H9 (cell line): ENCODE measurements at places on chromosomes 16 and 17. TPM values are rescaled to one million over a fixed set of nuclear protein-coding genes. Genes with fewer than 3 reads are reported as not detected.

- DNase-seq = no peak
Observed at GRCh38 chr16:56120447-56121155, 70.7 kb upstream of the GNAO1 start.

The DHRS13 gene
- total RNA-seq = 28.6 and 29.6 TPM in 2 replicates

DNA sequence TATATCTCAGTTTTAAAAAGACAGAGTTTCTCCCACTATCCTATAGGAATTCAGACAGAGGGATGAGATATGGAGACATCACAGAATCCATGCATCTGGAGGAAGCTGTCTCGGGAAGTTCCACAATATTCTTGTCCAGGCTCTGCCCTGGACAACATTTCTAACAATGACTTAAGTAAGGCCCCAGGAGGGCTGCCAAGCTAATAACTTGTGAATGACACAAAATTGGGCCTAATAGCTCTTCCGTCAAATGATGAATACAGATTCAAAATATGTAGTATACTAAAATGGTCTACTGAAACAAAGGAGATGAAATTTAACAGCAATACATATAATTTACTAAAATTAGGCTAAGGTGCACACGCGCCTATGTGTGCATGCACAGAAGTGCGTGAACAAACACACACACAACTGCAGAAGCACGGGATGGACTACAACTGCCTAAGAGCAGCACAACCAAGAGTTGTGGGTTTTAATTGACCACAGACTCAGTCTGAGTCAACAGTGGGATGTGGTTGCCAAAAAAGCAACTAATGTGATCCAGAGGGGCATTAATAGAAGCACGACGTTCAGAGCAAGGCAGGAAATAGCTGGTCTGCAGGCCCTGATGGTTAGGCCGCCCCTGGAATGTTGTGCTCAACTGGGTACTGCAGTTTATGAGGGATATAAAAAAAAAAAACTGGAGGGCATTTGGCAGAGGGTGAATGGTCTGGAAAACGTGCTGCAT is 26.3 kb upstream of the HS3ST2 start:
- no peak for DNase-seq

The UBFD1 gene
- 107 and 112 TPM in 2 replicates for total RNA-seq

DNA sequence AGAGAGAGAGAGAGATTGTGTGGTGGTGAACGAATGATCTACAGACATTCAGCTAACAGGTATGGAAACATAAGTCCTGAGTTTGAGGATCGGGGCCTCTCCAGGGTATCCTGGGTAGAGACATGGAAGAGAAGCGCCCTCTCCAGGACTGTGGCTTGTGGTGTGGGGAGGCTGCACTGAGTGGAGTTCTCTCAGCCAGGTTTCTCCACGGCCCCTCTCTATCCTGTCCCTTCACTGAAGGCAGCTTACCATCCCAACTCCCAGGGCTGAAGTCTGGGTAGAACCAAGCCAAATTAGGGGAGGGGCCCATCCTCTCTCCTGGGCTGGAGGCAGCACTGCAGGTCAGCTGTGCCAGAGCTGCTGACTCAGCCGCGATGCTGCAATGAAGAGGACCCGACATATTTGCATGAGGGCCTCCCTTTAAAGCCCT is 6.2 kb downstream of the C1QL1 start:
- peak; percentile 80 for DNase-seq

GRCh38 chr17:81328978-81329926 is 34.1 kb upstream of the SLC38A10 start:
- peak; percentile 94 for DNase-seq

GRCh38 chr17:70855401-70856054 is 686.2 kb downstream of the KCNJ2 start:
- no peak for DNase-seq

GRCh38 chr17:11559601-11560000 is 38.7 kb upstream of the DNAH9 start:
- DNase-seq = no peak

The CCL14 gene
- not detected in 2 replicates for total RNA-seq

The FOXC2 gene
- 0.07 TPM in 1 of 2 replicates, not detected in the other for total RNA-seq

- DNase-seq = no peak
Observed at GRCh38 chr17:46730679-46731078, 87.8 kb downstream of the WNT3 start.

The SIRT7 gene
- total RNA-seq = 28.7 and 29.7 TPM in 2 replicates

DNA sequence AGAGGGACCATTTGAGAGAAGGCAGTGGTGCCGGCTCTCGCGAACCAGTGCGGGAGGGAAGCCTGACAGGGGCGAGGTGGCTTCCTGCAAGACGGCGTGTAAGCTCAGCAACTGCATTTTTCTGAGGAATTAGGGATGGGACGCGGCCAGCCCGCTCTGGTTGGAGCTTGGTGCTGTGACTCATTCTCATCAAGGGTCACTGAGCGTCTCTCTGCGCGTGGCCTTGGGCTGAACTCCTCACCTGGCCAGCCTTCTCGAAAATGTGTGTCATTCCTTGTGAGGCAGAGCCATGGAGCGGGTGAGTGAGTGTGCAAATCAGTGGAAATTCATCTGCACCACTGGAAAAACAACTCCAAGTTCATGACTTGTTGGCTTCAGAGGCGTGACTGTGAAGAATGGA is 52.8 kb downstream of the NTN1 start:
- DNase-seq = peak; percentile 27

The KRT25 gene
- total RNA-seq = not detected in 2 replicates

- no peak for DNase-seq
Observed at GRCh38 chr16:57920215-57920879, 50.6 kb downstream of the CNGB1 start.

GRCh38 chr16:49696414-49697101 is 159.4 kb downstream of the ZNF423 start:
- peak; percentile 82 for DNase-seq

- no peak for DNase-seq
Observed at GRCh38 chr17:61709567-61709966, 118.5 kb upstream of the NACA2 start.

The LDAF1 gene
- 18.7 and 22.6 TPM in 2 replicates for total RNA-seq

DNA sequence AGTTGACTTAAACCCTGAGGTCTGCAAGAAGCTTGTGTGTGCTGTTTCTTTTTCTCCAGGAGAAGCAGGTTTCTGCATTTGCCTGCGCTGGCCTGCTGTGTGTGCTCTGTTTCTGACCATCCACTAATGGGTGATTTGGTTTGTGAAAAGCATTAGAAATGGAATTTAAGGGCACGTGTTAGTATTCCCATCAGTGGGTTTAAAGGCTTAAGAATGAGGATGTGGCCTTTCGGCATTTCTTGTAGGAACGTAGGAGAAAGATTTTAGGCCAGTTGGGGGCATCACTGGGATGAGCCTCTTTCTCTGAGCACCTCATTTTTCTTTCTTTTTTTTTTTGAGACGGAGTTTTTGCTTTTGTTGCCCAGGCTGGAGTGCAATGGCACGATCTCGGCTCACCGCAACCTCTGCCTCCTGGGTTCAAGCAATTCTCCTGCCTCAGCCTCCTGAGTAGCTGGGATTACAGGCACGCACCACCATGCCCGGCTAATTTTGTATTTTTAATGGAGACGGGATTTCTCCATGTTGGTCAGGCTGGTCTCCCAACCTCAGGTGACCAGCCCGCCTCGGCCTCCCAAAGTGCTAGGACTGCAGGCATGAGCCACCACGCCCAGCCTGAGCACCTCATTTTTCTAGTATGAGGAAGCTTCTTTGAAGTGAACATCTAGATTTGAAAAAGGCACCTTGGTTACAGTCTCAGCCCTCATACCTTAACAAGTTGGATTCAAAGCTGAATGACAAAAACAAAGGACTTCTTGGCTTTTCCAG is 110.3 kb downstream of the BANP start:
- no peak for DNase-seq
